ENCODE measurements at places on chromosomes 16 and 17.

- DNase-seq = no peak
Observed at GRCh38 chr17:38709864-38710603, 5.0 kb downstream of the MLLT6 start.

DNA sequence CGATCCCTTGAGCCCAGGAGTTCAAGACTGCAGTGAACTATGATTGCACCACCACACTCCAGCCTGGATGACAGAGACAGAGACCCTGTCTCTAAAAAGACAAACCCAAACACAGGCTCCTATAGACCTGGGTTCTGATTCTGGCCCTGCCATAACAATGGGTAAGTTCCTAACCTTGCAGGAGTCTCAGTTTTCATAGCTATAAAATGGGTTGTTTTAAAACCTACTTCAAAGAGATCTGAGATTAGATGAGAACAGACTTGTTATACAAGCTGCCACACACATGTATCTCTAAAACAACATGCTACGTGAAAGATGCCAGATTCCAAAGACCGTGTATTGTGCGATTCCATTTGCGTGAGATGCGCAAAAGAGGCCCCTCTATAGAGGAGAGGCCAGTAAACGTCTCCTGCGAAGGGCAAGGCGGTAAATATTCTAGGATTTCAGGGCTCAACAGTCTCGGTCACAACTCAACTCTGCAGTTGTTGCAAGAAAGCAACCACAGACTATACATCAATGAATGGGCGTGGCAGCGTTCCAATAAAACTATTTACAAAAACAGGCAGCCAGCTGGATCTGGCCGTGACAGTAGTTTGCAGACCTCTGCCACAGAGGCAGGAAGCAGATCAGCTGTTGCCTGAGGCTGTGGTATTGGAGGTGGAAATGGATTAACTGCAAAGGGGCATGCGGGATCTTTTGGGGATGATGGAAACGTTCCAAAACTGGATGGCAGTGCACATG lies 5.9 kb downstream of the CORO7 start:
- DNase-seq = no peak

DNA sequence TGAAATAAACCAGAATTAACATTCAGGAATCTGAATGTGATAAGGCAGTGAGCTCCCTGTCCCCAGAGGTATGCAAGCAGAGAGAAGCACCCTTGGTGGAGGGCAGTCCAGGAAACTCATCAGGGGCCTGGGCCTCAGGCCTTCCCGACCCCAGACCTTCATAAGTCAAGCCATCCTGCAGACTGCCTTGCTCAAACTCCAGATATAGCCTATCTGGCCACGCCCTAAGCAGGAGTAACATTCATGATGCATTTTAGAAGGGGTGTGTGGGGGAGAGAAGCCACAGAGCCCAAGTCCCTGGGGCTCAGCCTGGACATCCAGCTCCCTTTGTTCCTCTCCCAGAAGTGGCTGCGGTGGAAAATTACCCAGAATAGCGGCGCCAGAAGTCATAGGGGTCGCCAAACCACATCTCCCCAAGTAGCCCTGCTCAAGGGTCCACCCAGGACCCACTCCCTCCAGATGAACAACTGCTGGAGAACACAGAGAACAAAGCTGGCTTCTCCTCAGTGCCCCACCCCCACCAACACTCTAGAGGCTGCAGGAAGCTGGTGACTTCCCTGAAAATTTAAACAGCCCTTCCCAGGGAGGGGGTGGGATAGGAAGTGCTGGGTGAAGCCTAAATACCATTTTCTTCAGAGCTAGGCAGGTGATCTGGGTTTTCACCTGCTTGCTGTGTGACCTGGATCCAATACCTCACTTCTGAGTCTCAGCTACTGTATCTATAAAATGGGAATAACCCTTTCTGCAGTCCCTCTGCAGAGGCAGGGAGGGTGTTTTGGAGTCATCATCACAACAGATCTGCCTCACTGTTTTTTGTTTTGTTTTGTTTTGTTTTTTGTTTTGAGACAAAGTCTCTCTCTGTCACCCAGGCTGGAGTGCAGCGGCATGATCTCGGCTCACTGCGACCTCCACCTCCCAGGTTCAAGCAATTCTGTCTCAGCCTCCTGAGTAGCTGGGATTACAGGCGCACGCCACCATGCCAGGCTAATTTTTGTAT lies 1.5 kb upstream of the SREBF1 start:
- peak; percentile 66 for DNase-seq

DNA sequence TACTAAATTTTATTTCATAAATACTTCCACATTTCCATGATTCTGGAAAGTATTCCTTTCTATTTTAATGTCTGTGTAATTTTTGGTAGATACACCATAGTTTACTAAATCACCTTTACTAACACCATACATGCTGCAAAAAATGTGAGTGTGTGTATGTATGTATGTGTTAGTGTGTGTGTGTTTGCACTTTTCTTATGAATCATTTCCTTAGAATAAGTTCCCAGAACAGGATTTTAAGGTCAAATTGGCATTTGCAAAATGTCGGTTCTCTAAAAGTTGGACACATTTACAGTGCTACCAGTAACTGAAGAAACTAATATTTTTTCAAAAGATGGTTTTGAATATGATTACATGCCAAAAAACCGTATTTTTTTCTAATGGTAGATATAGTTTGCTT lies 137.1 kb downstream of the CYB561 start:
- no peak for DNase-seq

DNA sequence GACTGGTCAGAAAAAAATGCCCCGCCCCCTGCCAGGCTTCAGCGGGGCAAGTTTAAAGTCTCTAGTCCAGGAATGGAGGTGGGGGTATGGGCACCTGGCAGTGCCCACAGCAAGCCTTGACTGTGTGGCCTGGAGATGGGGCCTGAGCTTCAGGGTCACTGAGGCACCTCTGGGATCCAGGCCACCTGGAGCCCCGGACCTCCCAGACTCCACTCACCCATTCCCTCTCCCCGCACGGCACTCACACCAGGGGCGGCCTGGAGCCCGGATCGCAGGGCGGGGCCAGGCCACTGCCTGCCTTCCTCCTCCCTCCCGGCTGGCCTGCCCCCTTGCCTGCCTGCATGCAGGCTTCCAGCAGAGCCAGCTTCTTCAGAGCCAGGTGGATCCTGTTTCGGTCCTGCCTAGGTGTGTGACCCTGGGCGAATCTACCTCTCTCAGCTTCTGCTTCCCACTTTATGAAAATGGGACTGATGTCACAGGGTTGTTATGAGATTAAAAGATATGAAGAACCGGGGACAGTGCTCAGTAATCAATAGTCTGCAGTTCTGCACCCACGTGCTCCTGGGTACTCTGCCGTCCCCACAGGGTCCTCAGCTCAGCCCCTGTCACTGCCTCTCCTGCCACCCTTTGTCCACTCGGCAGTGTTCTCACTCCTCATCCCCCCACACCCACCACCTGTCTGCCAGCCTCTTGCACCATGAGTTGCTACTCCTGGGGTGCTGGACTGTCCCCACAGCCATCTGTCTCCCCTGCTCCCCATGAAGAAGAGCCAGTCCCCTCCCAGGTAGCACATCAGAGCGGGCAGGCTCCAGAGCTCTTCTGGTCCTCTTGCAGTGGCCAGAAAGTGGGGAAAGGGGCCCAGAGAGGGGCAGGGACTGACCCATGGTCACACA lies 1.2 kb upstream of the TCAP start:
- no peak for DNase-seq

DNA sequence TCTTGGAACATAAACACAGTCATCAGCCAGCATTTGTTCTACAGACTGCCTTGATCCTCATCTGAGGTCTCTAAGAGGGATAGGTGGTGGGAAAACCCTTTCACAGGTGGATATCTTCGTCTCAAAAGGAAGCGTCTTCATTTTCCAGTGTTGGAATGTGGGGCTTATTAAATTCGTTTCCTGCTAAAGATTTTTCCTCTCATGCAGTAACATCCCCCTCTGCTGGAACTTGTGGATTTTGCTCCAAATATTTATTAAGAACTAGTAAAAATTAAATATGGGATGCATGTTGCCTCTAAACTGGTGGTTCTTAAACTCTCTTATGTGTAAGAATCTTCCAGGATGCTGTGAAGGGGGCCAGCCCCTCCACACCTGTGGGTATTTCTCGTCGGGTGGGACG lies 20.1 kb upstream of the MLYCD start:
- no peak for DNase-seq

GRCh38 chr16:74909665-74910064 lies 75.3 kb downstream of the WDR59 start:
- no peak for DNase-seq

GRCh38 chr17:307741-308507 lies 44.7 kb downstream of the RPH3AL start:
- DNase-seq = no peak

DNA sequence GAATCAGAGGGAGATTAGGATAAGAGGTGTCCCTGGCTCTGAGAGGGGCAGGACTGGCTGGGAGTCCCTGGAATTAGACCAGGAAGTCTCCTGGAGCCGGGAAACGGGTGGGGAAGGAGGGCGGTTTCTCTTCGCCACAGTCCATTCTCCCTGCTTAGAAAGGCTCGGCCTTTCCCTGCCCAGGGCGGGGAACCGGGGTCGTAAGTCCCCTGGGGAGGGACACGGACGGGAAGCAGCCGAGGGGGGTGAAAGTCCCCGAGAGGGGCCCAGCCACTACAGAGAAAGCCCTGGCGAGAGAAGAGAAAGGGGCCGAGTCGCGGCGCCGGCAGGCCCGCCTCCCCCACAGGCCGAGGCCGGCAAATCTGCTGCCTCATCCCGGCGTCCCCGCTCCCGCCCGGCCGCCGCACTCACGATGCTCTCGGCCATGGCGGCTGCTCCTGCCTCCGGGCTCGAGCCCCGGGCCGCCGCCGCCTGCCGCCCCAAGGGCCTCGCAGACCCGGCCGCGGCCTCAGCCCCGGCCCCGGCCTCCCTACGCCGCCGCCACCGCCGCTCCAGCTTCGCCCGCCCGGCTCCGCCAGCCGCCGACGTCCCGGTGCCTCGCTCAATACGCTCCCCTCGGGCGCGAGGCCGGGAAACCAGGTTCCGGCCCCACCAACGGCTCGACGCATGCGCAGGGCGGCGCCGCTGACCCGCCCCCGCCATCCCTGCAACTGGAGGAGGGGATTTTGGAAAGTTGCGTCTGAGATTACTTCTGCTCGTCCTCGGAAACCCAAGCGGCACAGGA lies at the start of the genes NPLOC4 and TSPAN10:
Gene NPLOC4 (minus strand): TSS at position 608 of the 784 bp plus-strand sequence. CDS start 182 bp downstream, at position 426.
Gene TSPAN10 (plus strand): TSS at position 692 of the 784 bp plus-strand sequence. CDS start 5,217 bp downstream, outside the sequence.
- DNase-seq = peak; percentile 69

DNA sequence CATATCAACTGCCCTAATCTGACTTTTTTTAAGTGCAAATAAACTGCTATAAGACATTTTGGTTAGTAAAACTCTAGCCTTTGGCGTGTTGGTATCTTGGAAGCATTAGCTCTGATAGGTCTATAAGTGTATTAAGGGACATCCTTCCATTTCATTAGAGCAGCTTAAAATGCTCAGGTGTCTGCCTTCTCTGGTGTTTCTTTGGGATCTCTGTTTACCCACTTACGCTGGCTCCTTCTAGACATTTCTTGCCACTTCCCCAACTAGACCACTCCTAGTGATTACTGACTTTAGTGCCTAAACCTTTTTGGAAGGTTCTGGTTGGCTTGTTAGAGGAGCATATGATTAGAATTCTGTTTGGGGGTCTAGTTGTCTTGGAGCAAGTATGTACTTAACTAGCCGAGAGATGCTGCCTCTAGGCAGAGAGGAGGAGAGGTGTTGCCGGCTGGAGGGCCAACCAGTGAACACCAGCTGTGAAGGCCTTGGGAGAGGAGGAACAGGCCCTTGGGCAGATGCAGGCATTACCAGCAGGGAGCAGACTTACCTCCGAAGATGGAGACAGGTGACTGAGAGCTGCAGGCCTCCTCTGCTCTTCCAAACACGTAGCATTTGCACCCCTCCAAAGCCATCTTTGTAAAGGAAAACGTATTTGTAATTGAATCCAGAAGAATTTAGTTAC lies 15.2 kb upstream of the CLEC18C start:
- DNase-seq = no peak

DNA sequence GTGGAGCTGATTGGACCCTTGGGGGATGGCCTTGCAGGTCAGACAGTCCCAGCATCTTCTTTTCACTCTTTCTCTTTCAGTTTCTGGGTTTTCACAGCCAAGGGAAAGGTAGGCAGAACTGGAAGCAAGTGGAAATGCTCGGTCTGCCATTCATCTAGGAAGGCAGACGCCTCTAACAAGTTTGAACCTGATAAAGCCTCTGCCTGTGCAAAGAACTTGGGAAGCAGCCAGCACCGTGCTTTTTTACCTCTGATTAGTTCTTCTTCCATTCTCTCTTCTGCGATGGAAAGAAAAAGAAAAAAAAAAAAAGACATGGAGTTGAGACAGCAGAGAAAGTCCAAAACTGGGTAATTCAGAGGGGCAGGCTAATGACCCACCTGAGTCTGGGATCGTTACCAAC lies 997.8 kb upstream of the EEF2KMT start:
- DNase-seq = no peak

DNA sequence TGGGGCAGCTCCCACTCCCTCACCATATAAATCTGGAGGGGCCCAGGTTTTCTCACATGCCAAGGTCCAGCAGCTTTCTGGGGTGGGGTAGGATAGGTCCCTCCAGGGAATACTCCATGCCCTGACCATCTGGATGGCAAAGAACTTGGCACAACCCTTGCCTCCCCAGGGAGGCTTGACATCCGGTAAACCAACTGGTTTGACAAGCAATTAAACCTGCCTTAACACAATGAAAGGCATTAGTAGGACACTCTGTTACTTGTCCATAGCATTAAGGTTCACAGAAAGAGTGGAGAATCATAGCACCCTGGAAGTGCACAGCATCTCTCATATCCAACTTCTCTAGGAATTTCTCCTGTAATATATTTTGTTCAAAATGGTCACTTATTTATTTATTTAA lies 63.9 kb upstream of the MAF start:
- DNase-seq = no peak

- DNase-seq = no peak
Observed at GRCh38 chr16:6888531-6888930, 444.1 kb upstream of the RBFOX1 start.

DNA sequence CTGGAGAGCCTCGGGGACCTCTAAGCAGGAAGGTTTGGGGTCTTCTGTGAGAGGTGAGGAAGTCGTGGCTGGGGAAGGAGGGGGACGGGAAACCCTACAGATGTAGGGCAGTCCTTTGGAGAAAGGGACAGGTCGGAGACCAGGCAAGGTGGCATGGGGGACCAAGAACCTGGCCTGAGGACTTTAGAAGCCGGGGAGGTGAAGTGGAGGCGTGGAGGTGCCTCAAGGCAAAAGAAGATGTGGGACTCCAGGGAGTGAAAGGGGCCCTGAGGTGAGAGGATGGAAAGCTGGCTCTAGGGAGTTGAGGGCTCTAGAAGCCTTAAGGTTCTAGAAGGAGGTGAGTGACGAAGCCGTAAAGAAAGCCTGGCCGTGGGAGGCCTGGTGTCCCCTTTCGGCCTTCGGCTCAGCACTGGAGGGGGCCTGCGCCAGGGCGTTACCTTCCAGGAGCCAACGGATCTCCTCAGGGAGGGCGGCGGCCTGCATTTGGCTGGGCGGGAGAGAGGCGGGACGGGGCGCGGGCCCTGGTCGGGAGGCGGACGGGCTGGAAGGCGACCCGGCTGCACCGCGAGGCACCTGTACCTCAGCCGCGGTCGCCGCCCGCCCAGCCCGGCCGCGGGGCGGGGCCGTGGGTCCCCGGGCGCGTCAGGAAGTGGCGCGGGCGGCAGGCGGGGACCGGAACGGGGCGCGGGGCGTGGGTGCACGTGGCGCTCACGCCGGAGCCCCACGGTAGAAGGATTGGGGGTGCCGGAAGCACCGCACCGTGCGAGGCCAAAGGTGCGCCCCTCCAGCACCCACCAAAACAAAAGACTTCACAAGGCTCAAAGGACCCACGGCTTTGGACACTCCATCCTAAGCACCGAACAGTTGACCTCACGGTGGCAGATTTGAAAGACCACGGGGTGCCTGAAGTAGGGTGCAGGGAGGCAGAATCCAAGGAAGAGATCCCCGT lies at the start of gene SKAP1:
Gene SKAP1 (minus strand): TSS at position 577 of the 949 bp plus-strand sequence.
- DNase-seq = no peak

All from SW 1271 (cell line).